NCI-H748 treated with DMSO at 0.1 percent for 48 hours (cell line): ENCODE measurements at places on chromosomes 5 and 9.

- no peak for DNase-seq
Measured at GRCh38 chr9:4674783-4675182, 4.6 kb upstream of the CDC37L1 start.

DNA sequence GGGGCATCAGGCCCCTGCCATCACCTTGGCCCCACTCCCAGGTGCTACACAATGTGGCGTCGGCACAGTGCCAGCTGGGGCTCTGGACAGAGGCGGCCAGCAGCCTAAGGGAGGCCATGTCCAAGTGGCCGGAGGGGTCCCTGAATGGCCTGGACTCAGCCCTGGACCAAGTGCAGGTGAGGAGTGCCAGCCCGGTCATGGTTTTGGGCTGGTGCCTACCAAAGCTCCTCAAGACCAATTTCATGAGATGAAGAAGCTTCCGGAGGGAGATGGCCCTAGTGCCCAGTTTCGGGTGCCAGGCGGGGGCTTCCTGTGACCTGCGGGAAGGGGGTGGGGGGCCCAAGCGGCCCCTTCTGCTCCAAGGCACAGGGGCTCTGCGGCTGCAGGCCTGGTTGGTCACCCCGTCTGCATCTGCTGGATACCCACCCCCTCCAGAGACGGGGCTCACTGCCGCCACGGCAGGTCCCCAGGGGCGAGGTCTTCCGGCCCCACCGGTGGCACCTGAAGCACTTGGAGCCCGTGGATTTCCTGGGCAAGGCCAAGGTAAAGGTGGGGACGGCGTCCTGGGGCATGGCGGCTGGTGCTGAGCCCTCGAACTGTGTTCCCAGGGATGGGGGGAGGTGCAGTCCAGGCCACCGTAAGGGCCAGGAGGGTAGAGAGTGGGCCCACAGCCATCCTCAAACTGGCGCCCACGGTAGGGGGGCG lies 5.8 kb downstream of the NOXA1 start:
- DNase-seq, result no peak

DNA sequence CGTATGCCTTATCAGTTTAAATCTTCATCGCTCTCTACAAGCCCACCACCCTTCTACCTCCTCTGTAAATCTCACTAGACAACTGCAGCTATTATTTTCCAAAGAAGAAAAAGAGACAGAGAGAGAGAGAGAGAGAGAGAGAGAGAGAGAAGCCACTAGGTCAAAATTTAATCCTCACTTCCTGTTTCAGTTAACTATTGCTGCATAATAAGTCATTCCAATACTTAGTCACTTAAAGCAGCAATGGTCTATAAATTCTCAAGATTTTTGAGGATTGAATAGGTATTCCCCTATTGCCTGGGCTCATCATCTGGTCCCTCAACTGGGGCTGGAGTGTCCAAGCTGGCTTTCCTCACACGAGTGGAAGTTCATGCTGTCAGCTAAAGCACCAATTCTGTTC lies 68.8 kb downstream of the ITGA1 start:
- no peak for DNase-seq

DNA sequence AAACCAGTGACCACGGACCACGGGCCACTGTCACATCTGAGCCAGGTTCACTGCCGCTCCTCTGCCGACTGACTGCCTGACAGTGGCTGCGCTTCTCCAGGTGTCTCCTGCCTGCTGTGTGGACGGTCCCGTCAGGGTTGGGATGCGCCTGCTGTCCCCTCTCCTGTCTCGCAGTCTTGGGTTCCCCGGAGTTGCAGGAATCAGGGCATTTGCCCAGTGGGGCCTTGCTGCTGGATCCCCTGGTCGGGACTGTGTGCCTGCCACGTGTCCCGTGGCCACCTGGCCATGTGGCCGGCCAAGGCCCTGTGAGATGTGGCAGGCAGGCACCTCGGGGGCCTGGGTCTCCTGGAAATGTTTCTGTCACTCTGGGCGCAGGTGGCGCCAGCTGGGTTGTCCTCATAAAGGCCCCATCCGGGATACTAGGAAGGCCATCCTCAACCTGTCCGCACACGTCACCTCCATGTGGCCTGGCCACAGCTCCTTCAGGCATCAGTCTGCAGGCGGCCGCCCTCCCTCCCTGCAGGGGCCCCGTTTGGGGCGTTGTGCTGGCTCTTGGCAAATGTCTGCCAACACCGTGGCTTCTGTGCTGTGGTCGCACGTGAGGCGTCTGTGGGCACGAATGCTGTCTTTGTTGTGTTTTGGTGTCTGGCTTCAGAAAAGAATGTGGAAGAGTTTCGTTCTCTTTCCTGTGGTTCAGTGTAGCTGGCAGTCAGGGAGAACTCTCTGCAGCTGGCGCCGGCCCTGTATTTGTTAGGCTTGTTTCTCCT lies 6.4 kb upstream of the TOR4A start:
- DNase-seq, result no peak

GRCh38 chr5:165370794-165371193 lies 1865.4 kb downstream of the MAT2B start:
- DNase-seq, result no peak

DNA sequence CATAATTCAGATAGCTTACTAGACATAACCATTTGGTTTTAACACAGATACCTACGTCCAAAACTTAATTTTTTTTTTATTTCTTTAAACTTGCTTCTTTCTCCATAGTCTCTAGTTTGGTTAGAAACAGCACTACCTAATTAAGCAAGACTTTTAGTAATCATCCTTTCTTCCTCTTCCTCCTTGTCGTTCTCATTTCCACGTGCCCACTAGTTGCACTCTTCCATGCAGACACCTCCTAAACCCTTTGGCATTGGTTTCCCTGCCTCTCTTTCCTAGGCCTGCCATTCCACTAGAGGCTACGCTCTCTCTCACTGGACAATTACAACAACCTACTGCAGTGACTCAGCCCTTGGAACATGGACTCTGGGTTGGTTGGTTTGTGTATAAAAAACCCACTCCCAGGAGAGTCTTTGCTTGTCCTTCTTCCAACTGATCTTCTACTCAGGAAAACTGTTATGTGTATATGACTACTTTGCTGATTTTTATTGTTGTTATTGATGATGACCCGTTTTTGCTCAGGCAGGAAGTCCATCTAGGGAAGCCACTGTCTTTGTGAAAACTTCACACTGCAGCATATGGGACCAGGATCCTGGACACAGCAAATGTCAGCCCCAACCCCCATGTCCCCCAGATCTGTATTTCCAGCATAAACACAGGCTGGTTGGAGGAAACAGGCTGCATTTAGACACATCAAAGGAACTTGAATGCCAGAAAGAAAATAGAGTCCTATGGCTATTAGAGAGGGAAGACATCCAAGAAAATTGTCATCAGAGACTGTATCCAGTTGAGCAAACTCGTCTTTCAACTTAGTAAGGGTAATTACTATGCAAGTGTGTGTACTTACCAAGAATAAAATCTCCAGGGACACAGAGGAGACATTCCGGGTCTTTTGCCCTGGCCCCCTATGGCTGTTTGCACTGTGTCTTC lies 503.2 kb downstream of the GADD45G start:
- DNase-seq, result no peak

DNA sequence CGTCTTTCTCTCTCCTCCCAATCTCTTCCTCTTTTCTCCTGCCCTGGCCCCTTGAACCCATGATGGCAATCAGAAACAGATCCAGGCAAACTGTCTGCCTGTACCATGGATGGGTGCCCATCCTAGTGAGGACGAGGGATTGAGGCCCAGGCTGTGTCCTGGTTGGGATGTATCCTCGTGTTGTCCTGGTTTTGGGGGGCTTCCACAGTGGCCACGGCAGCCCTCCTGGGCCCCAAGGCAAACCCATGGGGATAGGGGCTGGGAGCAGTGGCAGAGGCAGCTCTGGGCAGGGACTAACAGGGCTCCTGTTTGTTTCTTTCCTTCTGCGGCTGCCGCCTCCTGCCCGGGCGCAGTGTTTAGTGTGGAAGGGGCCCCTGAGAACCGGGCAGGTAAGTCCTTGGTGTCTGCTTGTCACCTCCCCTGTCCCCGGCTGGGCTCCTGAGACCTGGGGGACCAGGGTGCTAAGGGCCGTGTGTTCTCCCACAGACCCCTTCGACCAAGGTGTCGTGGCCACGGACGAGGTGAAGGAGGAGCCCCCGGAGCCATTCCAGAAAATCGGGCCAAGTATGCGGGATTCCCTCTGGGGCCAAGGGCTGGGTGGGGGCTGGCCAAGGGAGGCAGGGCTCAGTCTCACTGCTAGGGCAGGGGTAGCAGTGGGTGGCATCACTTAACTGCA lies 70.0 kb downstream of the AMBP start:
- DNase-seq, result no peak

DNA sequence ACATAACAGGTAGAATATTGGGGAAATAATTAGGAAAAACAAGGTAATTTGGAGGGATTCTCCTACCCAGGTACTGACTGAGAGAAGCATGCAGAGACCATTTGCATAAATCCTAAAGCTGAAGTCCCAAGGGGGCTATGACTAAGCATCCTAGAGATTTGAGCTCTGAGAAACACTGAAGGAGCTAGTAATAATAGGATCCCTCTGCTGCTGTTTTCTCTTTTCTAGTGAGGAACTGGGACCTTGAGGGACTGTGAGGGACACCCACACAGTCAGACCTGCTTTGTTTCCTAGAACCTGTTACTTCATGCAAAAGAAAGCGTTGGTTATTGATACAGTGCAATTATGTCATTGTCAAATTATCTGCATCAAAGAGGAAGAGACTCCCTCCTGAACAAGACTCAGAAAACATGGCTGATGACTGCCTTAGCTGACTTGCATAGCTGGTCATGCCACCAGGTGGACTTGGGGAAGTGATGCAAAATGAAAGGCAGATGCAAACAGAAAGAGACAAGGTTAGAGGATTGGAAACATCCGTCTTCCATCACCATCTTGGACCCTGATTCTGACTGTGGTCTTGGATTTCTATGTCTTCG lies 335.4 kb downstream of the NTRK2 start:
- no peak for DNase-seq

GRCh38 chr9:113675475-113675941 lies 200.6 kb upstream of the ZNF618 start:
- DNase-seq, result no peak

DNA sequence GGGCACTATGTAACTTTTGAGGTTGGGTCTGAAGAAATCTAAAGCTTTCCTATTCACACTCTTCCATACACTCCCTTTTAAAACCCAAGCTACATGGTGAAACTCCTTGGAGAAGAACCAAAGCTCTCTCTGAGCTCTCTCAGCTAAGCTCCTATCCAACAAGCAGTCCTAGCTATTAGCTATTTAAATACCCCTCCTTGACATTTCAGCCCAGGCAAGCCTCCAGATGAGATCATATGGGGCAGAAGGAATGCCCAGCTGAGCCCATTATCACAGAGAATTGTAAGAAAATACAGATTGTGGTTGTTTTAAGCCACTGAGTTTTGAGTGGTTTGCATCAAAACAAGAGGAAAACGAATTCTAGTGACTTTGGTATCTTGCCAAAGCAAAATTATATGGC lies 15.2 kb downstream of the HSPB3 start:
- DNase-seq, result no peak

DNA sequence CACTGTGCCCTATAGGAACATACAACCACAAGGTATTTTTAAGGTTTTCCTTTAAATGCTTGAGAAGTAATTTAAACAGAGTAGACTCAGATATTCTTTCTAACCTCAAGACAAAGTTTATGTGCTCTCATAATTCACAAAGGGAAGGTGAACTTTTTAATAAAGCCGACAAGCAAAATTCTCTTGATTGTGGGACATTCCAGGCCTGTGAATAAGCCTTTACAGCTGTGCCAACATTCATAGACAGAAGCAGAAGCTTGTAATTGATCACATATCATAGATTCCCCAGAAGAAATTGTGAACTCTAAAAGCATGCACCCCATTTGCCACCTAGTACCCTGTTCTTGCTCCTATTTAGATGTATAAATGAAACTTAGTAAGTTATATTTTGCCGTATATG lies 1107.8 kb upstream of the SEMA6A start:
- no peak for DNase-seq

- DNase-seq, result no peak
Measured at GRCh38 chr5:60797482-60798153, 46.5 kb downstream of the ELOVL7 start.
